Renal pelvis (tissue), 12 donors: ENCODE measurements at places on chromosomes 4 and X.
A peak's percentile ranks its signal among the peaks of the same experiment; 100 is the strongest.

GRCh38 chr4:1572964-1573720, 111.0 kb downstream of the FAM53A start:
- DNase-seq, result no peak

DNA sequence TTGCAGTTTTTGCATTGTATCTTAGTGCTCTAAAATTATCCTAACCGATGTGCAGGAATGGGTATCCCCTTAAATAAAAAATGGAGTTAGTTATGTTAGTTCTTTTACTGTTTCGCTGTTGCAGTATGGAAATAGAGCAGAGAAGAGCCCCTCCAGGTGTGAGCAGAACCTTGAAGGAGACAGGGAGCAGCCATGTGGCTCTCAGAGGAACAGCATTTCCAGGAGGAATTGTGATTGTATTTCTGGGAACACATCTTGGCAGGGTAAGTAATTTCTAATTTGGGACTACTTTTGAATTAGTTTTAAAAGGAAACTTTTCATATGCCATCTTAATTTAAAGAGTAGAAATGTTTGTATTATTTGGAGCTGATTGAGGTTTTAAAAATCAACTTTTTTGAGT, 5.3 kb upstream of the CCDC158 start:
- no peak for DNase-seq

DNA sequence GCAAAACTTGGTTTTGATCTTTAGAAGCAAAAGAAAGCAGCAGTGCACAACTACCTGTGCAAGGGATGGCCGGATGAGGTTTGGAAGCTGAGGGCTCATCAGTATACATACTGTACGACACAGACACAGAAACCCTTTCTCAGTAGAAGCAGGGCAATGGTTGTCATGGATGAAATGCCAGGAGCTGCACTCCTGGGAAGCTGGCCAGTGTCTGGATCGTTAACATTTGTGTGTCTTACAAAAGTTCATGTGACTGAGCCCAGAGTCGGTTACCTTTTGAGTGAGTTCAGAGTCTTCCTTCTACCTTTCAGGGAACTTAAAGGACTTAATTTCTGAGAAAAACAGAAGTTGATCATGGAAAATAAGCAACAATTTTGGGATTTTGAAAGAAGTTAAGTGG, 230.3 kb downstream of the APBB2 start:
- DNase-seq, result no peak

DNA sequence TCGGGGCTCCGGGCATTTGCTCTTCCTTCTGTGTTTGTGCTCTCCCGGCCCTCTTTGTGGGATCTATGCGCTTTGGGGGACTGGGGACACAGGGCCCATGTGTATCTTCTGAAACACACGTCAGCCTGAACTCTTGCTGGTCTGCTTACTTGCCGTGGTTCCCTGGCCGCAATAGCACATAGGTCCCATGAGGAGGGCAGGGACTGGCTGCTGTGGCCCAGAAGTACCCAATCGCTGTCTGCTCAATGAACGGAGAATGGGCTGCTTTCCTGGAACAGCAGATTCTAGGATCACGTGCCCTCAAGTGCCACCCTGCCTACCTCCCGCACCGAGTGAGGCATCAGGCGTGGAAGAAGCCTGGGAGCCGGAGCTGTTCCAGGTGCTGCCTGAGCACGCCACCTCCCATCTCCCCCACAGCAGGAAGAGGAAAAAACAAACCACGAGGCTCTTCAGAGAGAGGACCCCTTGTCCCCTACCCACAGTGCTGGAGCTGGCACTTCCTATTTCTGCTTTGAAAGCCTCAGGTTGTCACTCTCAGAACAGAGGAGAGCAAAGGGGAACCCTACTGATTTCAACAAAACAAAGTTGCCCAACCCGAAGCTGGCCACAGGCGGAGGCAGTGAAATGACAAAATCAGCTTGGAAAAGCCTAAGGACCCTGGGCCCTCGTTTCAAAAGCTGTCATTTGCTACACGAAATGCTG, 3.8 kb downstream of the G6PD start:
- DNase-seq, result no peak

DNA sequence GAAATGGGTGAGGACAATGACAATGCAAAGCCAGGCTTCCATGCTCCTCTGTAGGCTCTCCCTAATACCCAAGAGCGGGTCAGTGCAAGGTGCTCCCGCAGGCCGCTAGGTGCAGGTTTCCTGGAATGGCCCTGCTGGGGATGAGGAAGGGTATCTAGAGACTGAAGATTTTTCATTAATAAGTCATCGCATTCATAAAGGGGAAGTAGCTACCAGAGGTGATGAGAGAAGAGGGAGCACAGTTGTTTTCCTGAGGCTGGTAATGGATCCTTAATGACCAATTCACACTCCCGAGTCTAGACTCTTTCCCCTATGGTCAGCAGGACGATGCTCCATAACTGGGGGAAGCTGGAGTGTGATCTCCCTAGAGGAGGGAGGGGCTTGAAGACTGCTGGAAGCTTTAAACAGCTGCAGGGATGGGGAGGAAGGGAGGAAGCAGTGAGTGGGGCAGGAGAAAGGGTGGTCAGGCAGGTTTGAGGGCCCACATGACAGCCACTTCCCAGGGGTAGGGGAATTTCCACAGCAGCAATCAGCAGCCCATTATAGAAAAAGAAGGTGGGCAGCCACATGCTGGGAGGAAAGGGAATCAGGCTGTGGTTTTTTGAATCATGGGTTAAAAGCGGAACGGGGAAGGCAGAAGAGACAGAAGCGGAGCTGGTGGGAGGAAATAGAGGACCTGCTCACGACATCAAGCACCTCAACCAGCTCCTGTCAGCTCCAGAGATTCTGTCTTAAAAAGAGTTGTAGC, 10.2 kb upstream of the ATP6AP2 start:
- no peak for DNase-seq

- peak; percentile 88 for DNase-seq
Measured at GRCh38 chrX:131762802-131763234, 218.9 kb downstream of the OR13H1 start.

DNA sequence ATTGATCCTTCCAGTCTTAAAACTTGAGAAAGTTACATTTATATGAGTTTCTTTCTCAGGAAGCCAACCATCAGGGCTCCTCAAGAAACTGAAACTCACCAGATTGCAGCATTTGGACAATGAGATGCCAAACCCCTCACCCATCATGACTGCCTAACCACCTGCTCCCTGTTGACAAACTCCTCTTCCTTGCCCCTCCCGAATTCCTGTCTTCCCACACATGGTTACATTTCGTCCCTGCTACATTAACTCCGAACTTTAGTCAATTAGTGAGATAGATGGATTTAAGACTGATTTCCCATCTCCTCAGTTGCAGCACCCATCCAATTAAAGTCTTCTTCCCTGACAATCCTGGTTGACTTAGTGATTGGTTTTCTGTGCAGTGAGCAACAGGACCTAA, 118.7 kb downstream of the ZNF330 start:
- DNase-seq, result peak; percentile 45

DNA sequence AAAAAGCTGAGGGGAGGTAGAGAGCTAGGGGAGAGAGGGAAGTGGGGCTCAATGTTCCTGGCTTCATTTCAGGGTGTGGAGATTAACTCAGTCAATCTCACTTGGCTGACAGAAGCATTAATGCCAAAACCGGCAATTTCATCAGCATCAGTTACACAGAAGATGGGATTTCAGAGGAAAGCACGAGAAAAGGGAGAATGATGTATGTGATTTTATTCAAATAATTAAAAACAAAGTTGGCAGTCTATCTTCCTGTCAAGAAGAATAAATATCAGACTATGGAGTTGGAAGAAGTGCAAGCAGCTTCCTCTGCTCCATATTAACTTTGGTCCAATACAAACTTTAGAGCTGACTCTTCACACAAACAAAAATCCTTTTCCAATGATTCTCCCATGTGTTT, 29.6 kb upstream of the HCCS start:
- DNase-seq, result no peak

GRCh38 chr4:54185866-54186265, 43.2 kb upstream of the PDGFRA start:
- DNase-seq, result no peak

DNA sequence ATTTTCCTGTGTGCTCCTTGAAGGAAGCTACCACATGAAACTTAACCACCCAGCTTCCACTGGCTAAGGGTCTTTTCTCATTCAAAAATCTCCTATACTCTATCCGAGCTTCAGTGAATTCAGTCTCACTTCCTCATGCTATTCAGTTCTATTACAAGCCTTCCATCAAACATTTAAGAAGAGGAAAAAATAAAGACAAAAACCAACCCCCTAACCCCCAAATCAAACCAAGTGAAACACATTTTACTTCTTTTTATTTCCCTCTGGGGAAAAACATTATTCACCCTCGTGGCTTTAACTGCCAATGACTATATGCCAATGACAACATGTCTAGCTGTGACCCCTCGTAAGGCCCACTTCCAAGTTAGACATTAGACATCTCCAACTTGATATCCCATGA, 16.2 kb upstream of the WDR19 start:
- DNase-seq, result no peak

GRCh38 chr4:93788712-93789111, 39.8 kb upstream of the ATOH1 start:
- DNase-seq, result no peak

DNA sequence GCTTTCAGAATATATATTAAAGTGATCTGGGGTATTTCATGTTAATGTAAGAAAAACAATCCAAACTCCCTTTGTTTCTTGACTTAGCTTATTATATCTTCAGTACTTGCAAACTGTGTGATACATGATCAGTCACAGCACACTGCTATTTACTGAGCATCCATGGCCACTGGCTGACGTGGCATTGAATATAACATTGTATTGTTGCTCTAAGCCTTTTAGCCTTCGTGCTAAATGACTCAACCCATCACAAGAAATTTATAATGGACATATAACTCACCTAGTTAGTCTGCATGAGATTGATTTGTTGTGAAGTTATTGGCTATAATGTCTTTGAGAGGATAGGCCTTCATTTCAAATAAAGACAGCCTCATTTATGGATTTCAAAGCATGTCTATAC, 642.6 kb downstream of the IL1RAPL1 start:
- DNase-seq, result no peak

DNA sequence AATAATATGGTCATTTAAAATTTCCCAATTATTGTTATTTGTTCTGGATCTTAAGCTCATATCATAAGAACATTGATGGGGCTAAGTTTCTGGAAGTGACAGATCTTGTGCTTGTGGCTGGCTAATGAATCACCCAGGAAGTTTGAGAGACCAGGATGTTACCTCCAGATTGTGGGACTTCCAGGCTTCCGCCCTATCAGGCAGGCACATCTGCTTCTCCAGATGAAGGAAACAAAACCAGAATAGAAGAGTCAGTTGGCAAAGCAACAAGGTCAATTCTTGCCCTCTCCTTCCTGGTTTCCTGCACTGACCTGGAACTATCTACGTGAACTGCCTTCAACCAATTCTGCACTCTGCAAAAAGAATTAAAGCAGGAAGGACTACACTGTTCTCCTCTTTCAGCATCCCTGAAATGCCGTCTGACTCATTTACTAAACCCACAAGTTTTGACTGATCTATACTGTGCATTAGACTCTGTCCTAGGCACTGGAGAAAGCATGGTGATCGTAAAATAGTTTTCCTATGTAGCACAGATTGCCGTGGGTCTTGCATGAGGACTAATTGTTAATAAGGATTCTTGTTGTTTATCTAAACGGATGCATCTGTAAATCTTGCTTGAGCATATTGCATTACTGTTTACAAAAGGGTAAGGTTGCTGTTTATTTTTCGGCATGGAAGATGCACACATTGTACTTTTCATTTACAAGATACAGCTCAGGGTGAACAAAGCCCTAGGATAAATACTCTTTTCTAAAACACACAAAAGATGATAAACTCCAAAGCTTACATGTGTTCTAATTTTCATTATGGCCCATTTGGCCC, 74.6 kb downstream of the AMELX start:
- no peak for DNase-seq

GRCh38 chrX:71128166-71128833, 9.9 kb downstream of the MED12 start:
- no peak for DNase-seq

DNA sequence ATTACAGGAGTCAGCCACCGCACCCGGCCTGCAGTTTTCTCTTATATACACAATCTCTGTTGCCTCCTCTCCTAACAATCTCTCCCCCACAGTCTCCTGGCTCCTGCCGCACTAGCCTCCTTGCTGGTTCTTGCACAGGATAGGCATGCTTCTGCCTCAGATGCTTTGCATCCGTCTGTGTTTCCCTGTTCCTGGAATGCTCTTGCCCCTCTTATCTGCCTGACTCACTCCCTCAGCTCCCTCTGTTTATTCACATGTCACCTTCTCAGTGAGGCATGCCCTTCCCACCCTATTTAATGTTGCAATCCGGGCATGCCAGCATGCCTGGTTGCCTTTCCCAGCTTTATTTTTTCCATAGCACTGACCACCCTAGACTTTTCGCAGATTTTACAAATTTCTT, 161.9 kb downstream of the PHF8 start:
- peak; percentile 17 for DNase-seq

DNA sequence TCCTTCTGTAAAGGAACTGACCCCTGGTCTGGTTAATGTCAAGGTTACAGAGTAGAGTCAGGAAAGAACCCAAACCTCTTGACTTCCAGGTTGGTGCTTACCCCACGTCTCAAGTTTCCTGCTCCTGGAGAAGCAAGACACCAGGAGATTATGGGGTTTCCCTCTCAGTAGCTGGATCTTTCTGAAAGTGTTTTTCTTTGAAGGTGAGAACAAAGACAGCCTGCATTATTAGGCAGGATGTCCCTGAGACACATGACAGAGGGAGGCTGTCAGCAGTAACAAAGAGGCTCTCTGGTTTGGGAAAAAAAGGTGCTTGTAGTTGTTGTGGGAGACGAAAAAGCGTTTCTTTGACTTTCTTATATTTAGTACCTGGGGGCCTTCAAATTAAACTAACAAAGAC, 44.7 kb upstream of the IGFBP7 start:
- no peak for DNase-seq

DNA sequence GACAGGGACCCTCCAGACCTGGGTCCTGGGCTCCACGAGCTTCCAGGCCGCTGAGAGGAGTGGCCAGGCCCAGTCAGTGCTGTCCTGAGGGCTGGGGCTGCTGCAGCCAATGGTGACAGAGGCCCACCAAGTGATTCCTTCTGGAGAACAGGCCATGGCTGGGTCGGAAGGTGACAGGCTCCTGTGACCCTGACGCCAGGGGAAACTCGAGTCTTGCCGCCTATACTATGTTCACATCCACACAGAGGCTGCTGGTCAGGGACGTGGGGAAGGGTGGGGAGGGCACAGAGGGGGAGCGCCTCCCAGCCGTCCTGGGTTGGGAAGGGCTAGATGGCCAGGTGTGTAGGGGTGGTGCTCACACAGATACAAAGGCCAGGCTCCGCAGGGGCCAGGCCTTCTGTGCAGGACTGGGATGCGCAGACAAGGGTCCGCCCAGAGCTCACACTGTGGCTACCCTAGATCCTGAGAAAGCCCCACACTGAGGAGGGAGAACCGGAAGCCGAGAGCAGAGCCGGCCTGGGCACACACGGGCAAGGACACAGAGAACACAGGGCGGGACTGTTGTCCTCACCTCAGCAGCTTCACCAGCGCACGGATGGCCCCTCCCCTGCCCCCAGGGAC, 81.4 kb downstream of the HTRA3 start:
- no peak for DNase-seq
